A375 (cell line): ENCODE measurements at places on chromosomes 12 and 14. TPM values are rescaled to one million over a fixed set of nuclear protein-coding genes. Genes with fewer than 3 reads are reported as not detected.

NKX2-1 gene
- total RNA-seq: 0.11 and 0.61 TPM in 2 replicates

CNTN1 gene
- total RNA-seq: 0.19 and 0.34 TPM in 2 replicates

OTOGL gene
- 0.08 TPM in 1 of 2 replicates, not detected in the other for total RNA-seq

PPP1R1A gene
- not detected in 2 replicates for total RNA-seq

HOXC13 gene
- 5.1 and 6.0 TPM in 2 replicates for total RNA-seq

NPAS3 gene
- 0.32 and 0.57 TPM in 2 replicates for total RNA-seq

TRIM9 gene
- 5.2 and 6.0 TPM in 2 replicates for total RNA-seq

RASSF8 gene
- 266 and 293 TPM in 2 replicates for total RNA-seq

RAP1B gene
- 87.4 and 94.6 TPM in 2 replicates for total RNA-seq
